ENCODE measurements at places on chromosomes 16 and 17.
A peak's percentile ranks its signal among the peaks of the same experiment; 100 is the strongest.

- no peak for DNase-seq
These were observed 140.6 kb upstream of the SOX9 start for GRCh38 chr17:71980171-71980570.

GRCh38 chr17:39705786-39706348 is 6.0 kb downstream of the ERBB2 start:
- no peak for DNase-seq

- DNase-seq: no peak
These were observed 328 bp downstream of the LLGL1 start for GRCh38 chr17:18225642-18226283.

- DNase-seq: no peak
These were observed 2.1 kb downstream of the HSF4 start for GRCh38 chr16:67166598-67167168.

- DNase-seq: no peak
These were observed 143.0 kb downstream of the GAS7 start for GRCh38 chr17:10055262-10055975.

- DNase-seq: no peak
These were observed 949 bp upstream of the GSPT1 start for GRCh38 chr16:11916524-11917285.

DNA sequence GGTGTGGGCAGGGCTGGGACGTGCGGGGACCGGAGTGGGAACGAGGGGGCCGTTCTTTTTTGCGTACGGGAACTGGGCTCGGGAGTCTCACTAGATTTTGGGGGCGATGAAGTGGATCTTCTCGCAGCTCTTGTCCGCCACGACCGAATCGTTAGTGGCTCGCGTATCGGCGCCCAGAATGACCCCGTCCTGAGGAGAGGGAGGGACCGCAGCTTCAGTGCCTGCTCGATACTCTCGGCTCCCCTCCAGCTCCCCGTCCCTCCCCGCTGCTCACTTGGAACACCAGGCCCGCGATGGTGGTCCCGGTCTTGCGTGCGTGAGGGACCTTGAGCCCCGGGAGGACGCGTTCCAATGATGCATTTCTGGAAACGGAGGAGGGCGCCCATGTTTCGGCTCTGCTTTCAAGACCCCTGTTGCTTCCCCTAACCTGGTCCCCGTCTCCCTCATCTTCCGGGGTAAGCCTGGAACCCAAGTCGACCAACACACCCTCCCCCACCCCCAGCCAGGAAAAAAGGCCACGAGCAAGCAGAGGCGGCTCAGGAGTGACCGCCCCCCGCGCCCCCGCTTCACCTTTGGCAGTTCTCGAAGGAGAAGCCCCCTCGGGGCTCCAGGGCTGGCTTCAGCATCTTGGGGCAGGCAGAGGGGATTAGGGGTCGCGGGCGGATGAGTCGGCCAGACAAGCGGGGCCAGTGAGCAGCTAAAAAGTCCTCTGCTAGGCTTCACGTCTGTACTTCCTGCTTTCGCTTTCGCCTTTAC is at the start of gene PSMB10:
TSS of gene PSMB10 (minus strand) at position 727 of the 756 bp plus-strand sequence. CDS start at position 626, 101 bp downstream.
- peak; percentile 77 for DNase-seq

- DNase-seq: no peak
These were observed 2.4 kb downstream of the TUFM start for GRCh38 chr16:28843766-28844165.

DNA sequence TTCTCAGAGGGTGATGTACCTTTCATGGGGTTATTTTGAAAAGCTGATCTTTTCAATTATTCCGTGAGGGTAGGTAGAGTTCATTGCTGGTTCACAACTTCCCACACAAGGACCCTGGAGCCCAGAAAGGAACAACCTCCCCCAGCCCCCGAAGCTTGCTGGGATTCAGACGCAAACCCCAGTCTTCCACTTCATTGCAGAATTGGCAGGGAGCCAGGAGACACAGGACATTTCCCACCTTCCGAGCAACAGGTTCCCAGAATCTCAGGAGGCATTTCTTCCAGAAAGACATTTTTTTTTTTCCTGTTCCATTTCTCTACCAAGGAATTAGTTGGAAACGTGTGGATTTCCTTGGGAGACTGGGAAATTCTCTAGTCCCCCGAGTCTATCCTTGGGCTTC is 106.1 kb downstream of the GP2 start:
- DNase-seq: no peak

GRCh38 chr16:10921536-10922327 is 20.5 kb downstream of the DEXI start:
- no peak for DNase-seq

DNA sequence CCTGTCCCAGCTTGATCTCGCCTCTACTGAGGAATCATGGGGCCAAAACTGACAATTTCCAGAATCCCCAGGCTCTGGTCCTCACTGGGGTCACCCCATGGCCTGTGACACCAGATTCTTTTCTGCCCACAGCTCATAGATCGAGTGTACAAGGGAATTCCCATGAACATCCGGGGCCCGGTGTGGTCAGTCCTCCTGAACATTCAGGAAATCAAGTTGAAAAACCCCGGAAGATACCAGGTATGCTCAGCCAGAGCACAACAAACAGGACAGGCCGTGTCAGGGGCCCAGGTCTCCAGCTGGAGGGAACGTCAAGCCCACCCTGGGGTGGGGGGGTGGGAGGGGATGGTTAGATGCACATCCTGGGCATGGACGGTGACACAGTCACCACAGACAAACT is 17.5 kb downstream of the USP6 start:
- no peak for DNase-seq

DNA sequence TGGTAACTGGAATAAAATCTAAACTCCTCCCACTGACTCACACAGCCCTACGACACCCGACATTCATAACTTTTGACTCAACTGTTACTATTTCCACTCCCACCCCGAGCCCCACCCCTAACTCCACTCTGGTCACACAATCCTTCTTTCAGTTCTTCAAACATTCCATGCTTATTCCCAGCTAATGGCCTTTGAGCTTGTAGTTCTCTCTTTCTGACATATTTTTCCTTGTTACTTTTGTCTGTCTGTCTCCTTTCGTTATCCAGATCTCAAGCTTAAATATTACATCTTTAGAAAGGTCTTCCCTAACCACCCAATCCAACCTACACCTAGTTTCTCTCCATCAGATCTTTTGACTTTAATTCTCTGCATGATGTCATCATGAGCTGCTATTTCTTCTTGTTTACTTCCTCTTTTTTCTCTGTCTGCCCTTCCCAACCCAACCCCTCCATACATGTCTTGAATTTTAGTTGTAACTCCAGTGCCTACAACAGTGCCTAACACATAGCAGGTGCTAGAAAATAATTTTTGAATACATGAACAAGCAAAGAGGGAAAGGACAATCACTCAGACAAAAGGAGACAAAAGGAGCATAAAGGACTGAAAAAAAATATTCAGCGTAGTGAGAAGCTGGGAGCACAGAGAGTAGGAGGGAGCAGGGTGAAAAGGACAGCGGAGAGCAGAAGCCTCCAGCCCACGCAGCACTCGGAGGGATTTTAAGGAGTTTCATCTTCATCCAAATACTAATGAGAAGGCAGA is 65.2 kb upstream of the SMIM36 start:
- DNase-seq: no peak

DNA sequence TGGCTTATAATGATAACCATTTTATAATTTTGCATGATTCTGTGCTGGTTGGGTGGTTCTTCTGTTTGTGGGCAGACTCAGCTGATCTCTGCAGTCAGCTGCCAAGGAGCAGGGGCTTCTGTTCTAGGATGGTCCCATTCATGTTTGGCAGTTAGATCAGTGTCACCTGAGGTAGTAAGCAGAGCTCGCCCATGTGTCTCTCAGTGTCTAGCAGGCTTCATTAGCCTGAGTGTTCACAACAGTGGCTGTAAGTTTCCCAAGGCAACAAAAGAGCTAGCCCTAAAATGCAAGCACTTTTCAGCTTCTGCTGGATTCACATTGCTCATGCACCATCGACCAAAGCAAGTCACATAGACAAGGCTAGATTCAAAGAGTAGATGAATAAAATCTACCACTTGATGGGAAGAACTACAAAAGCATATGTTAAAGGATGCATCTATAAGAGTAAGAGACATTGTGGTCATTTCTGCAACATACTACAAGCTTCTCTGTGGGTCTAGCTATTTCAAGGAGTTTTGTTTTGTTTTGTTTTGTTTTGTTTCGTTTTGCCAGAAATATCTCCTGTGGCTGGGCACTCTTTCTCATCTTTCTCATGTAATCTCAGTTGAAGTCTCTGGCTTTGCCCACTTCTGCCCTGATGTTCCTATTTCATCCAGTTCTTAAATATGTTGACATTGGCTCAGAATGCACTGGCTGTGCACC is 180.8 kb downstream of the HS3ST4 start:
- DNase-seq: no peak

GRCh38 chr16:24988593-24989338 is 26.4 kb downstream of the ARHGAP17 start:
- no peak for DNase-seq

GRCh38 chr16:20740007-20740883 is 1.4 kb downstream of the THUMPD1 start:
- peak; percentile 28 for DNase-seq

GRCh38 chr17:3818786-3819185 is 17.8 kb upstream of the ITGAE start:
- no peak for DNase-seq

- peak; percentile 41 for DNase-seq
These were observed 1.0 kb upstream of the NLRC5 start for GRCh38 chr16:56988161-56988947.

DNA sequence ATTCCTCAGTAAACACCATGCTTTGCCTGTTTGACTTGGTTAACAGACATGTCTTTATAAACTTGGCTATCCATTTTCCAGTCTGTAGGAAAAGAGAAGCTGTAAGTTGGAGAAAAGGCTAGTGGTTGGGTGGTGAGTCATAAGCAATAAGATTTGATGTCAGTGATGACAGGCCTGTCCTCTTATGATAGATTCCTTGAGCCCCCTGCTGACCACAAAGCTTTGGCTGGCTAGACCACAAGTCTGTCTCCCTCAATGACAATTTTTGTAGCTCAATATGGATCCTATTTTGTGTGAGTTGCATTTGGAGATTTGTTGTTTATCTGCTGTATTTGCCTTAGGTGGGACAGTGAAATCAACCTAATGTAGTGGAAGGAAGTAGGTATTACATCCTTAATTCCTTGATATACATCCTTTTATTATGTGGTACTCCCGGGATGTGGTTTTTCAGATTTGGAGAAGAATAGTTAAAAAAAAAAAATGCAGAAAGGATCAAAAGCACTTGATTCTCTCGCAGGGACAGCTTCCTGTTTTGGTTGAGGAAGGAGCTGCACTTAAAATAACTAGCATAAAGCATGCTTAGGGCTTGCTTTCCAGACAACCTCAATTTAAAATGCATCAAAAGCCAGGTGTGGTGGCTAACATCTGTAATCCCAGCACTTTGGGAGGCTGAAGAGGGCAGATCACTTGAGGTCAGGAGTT is 67.4 kb downstream of the SIAH1 start:
- DNase-seq: no peak

DNA sequence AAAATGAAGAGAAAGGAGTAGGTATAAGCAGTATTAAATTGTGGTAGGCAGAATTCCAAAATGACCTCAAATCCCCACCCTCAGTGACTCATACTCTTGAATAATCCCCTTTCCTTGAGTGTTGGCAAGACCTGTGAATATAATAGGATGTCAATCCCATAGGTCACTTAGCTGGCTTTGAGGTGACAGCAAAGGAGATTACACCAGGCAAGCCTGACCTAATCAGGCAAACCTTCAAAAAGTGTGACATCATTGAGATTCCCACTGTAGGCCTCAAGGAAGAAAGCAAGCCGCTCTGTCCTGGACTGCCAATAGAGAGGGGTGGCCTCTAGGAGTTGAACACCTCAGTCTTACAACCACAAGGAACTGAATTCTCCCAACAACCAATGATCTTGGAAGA is 535.2 kb downstream of the RBFOX1 start:
- DNase-seq: no peak

DNA sequence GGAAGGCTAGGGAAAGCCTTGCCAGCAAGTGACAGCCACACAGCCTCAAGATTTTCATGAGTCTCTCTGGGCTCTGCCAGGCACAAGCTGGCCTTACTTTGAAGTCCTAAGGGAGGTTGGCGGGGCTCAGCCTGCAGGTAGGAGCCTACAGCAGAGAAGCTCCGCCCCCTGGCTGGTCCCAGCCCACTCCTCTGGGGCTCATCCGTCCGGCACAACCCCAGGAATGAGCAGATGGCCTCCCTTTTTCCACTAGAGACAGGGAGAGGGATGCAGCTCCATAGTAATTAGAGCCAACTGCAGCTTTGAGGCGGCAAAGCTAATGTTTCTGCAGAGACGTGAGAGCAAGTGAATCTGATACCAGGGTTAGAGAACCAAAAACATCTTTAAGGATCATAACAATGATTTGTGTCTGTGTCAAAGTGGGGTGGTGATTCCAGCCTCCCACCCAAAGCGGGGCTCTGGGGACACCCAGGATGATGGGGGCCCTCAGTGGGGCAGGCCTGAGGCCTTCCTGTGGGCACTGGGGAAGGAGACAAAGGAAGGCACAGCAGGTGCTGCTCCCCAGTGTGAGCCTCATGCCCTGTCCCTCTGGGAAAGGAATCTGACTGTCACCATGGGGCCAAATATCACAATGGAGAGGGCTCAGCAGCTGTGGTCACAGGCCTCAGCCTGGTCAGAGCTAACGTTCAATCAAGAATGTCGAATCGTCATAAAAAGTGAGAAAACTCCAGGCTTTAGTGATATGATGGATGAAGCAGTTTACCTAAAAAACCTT is 61.5 kb downstream of the RBFOX3 start:
- no peak for DNase-seq

DNA sequence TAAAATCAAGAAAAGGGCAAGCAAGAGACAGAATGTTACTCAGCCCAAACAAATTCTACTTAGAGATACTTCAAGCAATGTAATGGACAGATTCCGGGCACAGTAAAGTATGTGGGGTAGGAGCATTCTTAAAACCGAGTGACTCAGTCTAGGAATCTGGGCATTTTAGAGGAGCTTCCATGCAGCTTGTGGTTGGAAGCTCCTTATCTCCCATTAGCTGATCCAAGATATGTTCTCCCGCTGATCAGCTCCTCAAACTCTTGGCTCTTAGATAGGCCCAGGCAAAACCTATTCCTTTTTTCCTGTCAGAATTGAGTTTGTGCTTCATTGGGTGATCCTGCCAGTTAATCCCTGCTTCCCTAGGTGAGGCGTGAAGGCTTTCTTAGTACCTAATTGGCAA is 303.3 kb downstream of the CEP112 start:
- DNase-seq: no peak

DNA sequence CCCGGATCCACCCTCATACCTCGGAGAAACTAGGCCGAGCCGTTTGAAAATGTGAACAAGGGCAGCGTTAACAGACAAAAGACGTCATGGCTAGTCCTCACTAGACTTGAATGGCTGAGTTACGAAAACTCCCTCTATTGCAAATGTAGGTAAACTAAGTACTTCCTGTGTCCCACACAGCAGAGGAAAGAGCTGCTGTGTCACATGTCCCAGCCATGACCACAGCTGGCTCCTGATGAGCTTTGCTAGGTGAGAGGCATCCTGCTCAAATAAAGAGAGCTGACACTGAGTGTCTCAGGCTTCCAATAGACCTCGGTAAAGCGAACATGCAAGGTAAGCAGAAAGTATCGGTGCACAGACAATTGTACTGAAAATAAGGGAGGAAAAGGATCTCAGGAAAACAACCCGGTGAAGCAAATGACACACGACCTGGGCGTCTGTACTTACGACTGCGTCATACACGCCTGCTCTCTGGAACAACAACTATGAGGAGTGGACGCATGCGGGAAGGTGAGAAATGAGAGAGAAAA is 26.0 kb downstream of the TMEM204 start:
- DNase-seq: no peak

- no peak for DNase-seq
These were observed 90.9 kb downstream of the GAS7 start for GRCh38 chr17:10107316-10108165.

Data from activated naive CD8-positive, alpha-beta T cell treated with anti-CD3 and anti-CD28 coated beads, Interleukin-2, amount 10 ng/mL, durations not matched to agents 7 days and 5 days (primary cell).